Fibroblast of lung (primary cell): ENCODE measurements at places on chromosomes 12 and 14. TPM values are rescaled to one million over a fixed set of nuclear protein-coding genes. Genes with fewer than 3 reads are reported as not detected.

The CLEC4D gene
- not detected in 2 replicates for total RNA-seq

The TRIM9 gene
- total RNA-seq = 0.50 and 0.51 TPM in 2 replicates

The NTF3 gene
- 1.5 and 5.9 TPM in 2 replicates for total RNA-seq

The KERA gene
- not detected in 2 replicates for total RNA-seq

The NUAK1 gene
- total RNA-seq = 4.6 and 5.1 TPM in 2 replicates

The SDR9C7 gene
- not detected in 2 replicates for total RNA-seq

The CLEC9A gene
- total RNA-seq = not detected in 2 replicates

The NACA gene
- total RNA-seq = 1,188 and 1,487 TPM in 2 replicates

The ITGA5 gene
- 133 and 232 TPM in 2 replicates for total RNA-seq

The KLRG1 gene
- 1.0 and 1.8 TPM in 2 replicates for total RNA-seq

The RTL1 gene
- not detected in 2 replicates for total RNA-seq

The CCDC63 gene
- not detected in 2 replicates for total RNA-seq

The SIRT4 gene
- 2.3 and 2.5 TPM in 2 replicates for total RNA-seq
